ENCODE measurements at places on chromosomes 16 and 17.

DNA sequence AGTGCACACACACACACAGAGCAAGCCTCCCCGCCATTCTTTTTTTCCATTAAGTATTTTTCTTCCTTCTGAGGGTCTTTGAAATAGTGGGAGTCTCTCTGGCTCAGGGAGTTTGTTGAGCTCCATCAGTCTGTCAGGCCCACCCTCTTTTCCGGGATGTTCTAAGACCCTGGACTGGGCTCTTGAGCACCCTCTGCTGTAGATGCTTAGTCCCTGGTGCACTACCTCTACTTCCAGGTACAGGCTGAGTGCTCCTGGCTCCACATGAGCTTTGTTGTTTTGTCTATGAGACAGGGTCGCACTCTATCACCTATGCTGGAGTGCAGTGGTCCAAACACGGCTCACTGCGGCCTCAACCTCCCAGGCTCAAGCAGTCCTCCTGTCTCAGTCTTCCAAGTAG lies 20.7 kb downstream of the LIMD2 start:
- DNase-seq, result no peak

DNA sequence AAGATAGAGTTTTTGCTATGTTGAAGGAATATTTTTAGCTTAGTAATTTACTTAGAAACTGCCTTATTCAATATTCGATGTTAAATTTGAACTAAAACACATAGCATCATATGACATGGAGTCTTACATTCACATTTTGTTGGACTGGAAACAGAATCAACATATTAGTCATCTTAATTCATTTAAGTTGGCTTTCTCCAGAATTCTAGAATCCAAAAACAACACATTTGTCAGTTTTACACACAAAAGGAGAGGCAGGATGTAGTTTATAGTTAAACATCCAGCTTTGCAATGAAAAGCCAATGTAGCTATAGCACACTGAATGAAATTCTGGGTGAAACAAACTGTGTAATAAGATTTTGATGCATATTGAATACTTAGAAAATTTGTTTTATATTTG lies 43.3 kb downstream of the WWOX start:
- no peak for DNase-seq

DNA sequence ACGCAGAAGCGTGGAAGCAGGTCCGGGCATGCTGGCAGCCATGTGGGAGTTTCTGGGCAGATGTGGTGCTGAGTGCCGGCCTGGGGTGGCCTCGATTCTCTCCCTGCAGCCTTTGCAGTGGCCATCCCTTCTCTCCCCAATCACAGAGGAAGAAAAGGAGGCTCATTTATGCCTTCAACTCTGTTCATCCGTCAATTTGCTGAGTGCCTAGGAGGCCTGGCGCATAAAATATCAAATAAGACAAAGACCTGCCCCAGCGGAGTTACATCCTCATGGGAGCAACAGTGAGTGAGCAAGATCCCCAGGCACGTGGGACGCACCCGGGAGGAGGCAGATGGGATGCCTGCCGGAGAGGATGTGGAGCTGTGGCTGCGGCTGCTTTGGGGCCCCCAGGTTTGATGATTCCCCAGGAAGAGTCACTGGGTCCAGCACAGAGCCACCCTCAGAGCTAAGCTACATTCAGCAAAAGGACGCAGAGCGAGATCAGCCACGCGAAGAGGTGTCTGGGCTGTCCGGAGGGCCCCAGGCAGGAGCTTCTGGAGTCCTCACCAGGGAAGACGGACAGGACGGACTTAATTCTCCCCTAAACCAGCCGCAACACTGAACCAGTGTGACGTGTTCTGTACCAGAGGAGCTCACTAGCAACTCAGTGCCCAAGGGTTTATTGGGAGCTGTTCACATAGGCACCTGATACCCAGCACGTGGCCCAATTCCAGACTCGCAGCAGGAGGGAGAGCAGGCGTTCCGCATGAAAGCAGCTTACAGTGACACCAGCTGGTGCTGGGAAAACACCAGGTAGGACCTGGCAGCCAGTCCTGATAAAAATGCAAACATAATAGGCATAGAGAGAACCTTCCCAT lies 11.3 kb downstream of the CA5A start:
- no peak for DNase-seq

DNA sequence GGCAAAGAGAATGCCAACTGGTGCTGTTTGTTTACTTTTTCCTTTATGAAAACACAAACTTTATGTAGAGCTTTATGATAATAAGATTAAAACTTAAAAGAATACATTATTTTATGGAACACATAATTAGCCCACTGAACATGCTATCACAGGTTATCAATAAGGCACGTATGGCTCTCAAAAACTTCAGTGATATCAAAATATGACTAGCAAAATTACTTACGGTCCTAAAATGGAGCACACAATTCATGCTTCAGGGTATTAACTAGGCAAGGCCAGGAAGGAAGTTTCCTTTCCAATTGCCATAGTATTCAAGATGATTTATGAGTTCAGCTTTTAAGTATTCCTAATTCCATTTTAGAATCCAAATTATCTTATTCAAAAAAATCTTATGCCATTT lies 3.6 kb downstream of the RNF43 start:
- DNase-seq, result no peak

GRCh38 chr17:75301502-75302206 lies 12.4 kb upstream of the SLC25A19 start:
- DNase-seq, result peak; percentile 90

- DNase-seq, result no peak
Measured at GRCh38 chr17:82152556-82153294, 54.7 kb upstream of the FASN start.

GRCh38 chr17:31674717-31675349 lies 184.2 kb downstream of the COPRS start:
- no peak for DNase-seq

DNA sequence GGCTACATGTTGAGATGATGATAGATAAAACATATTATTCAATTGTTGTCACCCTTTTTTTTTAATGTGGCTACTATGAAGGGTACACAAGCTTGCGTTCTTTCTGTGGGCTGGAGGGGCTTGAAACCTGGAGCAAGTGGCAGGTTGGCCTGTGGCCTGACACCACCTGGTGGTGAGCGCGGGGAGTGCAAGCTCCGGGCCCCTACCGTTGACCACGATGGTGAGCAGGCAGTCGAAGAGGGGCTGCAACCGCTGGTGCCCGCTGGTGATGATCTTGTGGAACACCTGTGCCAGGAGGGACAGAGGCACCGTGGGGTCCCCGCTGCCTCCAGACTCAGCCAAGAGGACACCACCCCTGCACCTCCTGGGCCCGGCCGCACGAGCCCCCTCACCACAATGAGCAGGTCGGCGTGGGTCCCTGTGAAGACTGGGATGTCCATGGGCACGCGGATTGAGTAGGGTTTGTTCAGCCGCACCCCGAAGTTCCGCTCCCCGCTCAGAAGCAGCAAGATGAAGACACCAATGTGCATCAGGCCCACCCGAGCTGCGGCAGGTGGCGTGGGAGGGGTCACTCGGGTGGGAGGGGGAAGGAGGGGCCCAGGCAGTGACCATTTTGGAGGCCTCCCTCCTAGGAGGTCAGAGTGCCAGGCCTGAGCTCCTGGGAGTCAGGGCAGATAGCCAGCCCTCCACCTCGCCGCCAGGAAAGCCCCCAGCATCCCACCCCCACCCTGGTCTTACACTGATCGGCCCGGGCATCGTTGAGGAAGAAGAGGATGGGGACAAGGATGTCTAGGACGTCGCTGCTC lies 14.4 kb downstream of the HID1 start:
- DNase-seq, result peak; percentile 66

DNA sequence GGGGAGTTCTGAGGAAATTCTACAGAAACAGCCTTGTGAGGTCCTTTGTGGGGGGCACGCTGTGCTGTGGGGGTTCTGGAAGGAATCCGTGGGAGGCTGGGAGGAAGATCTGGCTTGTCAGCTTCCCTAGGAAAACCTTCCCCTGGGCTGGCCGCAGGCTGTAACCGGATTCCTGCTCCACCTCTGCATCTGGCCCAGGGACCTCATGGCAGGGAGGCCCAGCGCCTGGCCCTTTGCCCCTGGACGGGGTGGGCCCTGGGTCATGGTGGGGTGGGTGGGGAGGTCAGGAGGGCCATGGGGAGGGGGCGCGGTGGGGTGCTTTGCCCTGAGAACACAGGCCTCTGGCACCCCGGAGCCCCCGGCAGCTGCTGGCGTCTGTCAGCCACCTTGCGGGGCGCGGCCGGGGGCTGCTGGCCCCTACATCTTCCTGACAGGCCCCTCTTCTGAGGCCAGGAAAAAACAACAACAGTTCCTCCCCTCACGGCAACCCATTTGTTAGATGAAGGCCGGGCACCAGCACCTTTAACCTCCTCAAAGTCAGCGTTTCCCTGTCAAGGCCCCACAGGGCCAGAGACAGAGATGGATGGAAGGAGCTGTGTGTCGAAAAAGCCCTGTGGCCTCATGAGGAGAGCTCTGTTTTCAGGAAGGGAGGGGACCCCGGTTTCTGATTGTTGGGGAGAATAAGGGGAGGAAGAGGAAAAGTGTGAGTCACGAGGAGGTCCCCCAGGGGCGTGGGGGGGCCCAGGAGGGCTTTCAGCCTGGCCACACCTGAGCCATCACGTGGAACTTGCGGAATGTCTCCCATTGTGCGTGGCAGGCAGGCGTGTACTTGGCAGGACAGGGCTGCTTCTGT lies 3.6 kb upstream of the MEOX1 start:
- DNase-seq, result no peak

- no peak for DNase-seq
Measured at GRCh38 chr16:51111759-51112158, 39.3 kb downstream of the SALL1 start.

GRCh38 chr17:66627985-66628384 lies 206.9 kb upstream of the CACNG5 start:
- DNase-seq, result no peak

DNA sequence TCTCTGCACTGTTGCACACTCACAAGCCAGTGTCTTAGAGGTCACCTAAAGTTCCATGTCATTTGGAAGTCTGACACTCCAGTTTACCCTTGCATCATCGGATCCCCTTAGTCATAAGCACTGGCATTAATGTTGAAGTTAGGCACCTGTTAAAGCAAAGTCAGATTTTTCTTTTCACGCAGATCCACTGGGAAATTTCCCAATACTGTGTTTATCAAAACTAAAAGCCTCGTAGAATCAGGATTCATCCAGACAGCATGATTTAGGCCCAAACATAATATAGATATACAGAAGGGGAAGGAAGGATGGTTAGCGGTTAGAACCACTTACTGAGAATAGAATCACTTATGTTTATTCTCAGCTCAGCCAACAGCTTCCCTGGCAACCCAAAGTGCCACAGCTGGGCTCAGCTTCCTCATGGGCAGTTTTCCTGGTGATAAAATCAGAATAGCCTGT lies 30.1 kb upstream of the HAPSTR1 start:
- peak; percentile 72 for DNase-seq

DNA sequence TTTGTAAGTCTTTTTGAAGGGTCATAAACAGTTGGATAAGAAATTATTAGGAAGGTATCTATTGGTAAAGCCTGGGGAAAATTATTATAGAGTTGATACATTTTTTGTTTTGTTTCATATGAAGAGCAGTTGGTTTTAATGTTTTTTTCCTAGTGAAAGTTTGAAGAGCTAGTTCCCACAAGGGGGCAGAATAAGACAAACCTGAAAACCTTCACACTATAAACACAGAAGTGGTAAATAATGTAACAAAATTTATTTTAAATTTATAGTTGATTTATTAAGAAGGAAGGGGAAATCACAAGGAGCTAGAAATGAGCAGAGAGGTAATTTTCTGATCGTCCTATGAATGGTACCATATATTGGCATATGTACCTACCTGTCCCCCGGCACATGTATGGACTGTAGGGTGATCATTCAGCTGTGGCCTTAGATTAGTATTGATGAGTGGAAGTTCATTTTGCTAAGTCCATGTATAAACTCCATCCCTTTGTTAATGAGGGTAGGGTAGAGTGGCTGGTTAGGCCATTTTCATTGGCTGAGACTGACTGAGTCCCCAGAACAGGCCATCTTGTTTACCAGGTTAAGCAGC lies 116.3 kb downstream of the TANC2 start:
- peak; percentile 45 for DNase-seq

GRCh38 chr16:74892574-74893461 lies 92.1 kb downstream of the WDR59 start:
- no peak for DNase-seq

DNA sequence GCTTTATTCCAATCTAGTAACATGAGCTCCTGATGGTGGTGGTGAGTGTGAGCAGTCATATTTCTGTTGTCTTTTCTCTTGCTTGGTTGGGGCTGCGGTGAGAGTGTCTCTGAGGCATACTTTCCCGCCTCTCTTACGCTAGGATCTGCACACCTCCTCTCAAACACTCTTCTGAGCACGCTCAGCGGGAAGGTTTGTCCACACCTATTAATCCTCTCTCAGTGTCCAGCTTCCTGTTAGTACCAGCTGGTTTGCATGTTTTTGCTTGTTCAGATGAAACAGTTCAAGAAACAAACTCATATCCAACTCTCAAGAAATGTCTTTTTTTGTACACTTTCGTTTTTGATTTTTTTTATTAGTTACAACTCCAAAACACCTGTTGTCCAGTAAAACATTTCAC lies 89.5 kb downstream of the CCDC182 start:
- DNase-seq, result no peak

DNA sequence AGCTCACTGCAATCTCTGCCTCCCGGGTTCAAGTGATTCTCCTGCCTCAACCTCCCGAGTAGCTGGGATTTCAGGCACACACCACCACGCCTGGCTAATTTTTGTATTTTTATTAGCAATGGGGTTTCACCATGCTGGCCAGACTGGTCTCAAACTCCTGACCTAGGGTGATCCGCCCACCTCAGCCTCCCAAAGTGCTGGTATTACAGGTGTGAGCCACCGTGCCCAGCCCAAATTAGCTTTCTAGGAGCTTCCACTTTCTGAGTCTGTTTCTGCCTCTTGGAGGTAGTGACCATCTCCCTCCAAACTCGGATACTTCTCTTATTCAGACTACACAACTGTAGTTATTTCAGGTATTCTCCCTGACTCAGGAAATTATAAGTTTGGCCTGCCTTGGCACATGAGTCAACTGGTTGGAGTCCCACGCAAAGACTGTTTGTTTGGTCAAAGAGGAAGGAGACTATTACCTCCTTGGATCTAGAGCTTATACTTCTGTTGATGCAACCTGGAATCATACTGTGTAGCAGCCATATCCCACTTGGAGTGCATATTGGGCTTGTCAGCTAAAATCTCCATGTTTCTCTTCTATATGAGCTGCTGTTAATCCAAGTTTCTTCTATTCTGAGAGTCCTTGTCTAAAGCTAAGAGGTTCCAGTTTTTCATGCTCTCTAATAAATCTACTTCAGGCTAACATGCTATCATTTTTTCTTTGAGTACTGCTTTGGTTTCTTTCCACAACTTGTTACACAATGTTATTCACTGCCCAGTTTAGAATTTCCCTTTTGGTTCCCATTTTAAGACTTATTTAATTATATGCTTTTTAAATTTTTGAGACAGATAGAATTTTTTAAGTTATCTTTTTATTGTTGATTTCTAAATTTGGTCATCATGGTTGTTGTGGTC lies 7.5 kb downstream of the IL4R start:
- peak; percentile 77 for DNase-seq

GRCh38 chr16:64870859-64871258 lies 251.0 kb downstream of the CDH11 start:
- no peak for DNase-seq

Data from inflammatory macrophage (primary cell).